ENCODE measurements at places on chromosomes 3 and 15.

GRCh38 chr3:188348435-188349244 lies 194.7 kb downstream of the LPP start:
- peak; percentile 89 for DNase-seq

DNA sequence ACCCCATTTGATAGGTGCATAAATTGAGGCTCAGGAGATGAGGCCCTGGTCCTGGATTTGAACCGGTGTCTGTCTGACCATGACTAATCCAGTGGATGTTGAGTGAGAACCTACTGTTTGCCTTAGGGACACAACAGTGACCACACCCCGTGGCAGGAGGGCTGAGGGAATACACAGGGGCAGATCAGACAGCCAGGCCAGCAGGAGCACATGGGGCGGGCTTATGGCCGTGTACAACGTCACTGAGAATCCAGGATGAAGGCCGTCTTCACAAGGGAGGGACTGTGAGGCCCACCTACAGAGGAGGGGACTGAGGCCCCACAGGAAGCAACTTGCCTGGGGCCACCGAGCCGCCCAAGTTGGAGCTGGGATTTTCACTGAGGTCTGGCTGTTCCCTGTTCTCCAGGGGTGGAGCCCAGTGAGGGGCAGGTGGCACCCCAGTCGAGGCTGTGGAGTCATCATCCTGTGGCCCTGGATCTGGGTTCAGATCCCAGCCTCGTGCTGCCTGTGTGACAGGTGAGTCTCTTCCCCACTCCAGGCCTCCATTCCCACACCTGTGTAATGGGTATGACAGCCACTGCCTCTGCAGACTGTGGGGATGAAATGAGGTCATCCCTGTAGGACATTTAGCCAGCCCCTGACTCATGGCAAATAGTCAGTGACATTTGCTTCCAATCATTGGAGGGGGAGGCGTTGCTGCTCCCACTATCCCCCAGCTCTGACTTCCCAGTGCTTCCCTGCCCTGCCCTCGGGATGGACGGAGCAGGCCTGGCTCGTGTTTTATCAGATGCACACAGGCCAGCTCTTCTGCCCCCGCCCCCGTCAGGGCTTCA lies 6.3 kb upstream of the PLXND1 start:
- DNase-seq, result no peak

GRCh38 chr15:29348336-29348914 lies 78.8 kb upstream of the NSMCE3 start:
- no peak for DNase-seq

DNA sequence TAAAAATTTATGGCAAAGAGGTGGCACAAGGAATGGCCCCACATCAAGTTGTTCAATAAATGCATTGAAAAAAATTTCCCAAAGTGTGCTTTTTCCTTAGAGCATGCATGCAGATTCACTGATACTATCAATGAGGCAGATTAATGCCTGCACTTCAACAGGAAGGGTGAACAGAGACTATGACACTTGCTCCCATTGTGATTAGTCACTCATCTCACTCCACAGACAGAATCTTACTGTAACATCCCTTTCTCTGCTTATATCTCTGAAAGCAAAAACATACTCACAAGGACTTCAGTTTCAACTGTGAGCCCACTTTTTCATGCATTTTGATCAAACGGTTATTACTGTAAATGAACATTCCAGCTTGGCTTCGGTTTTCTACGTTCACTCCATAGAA lies 60.9 kb downstream of the MORC1 start:
- DNase-seq, result no peak

- DNase-seq, result no peak
These were observed 121.2 kb upstream of the LSAMP start for GRCh38 chr3:116566478-116566960.

DNA sequence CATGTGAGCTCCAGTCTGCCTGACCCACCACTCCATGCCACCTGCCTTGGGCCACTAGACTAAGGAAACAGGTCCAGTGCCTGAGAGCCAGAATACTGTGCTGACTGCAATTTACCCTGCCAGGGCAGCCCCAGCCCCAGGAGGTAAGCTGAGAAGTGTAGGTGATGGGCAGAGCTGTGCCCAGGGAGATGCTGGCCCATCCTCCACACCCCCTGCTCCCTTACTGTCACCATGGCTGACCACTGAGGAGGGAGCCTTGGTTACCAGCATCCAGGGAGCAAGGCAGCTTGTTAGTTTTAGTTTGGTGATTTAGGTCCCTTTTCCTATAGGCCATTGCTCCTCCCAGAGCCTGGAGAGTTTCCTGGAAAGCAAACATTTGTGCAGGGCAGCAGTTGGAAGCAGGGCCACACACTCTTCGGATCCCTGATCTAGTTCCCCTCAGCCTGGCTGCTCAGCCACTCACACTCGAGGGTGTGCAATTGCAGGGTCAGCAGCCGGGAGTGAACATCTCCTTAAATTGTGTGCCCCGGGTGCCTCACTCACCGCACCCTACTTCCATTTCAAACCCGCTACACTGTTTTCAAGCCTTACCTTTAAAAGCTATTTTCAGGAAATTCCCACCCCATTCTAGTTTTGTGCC lies 2.0 kb downstream of the GALNT15 start:
- no peak for DNase-seq

GRCh38 chr3:36688815-36689214 lies 75.5 kb downstream of the DCLK3 start:
- DNase-seq, result no peak

GRCh38 chr15:37877851-37878741 lies 56.3 kb upstream of the TMCO5A start:
- peak; percentile 64 for DNase-seq

DNA sequence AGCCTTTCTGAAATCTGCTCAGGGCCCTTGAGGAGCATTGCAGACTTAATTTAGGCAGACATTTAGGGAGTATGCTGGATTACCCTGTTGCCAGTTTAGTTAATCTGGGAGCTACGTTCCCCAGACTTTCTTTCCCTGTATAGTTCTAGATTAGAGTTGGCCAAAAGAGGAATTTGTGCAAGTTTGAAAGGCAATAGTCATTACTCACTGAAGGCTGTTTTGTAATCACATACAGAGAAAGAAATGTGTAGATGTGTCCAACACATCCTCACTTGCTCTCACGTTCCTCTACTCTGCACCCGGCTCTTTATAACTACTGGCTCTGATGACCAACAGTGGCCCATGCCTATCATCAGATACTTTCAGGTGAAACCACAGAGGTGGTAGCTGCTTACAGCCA lies 24.2 kb downstream of the MASP1 start:
- no peak for DNase-seq

- no peak for DNase-seq
These were observed 609.2 kb upstream of the ZNF385D start for GRCh38 chr3:22360164-22360563.

DNA sequence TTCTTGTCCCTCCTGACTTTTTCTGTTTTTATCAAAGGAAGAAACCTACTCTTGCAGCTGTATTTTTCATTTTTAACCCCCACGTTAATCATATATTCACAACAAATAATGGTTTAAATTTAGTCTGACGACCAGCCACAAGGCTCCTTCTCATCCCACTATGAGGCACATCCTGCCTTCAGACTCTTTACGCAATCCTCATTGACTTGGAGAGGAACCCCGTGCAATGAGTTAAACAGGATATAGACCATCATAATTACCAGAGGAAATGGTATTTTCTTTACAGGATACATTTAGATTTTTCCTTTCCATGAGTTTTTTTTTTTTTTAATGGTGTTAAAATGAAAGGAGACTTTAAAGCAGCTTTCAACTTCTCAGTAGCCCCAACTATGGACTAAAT lies 68.5 kb downstream of the WWTR1 start:
- DNase-seq, result no peak

DNA sequence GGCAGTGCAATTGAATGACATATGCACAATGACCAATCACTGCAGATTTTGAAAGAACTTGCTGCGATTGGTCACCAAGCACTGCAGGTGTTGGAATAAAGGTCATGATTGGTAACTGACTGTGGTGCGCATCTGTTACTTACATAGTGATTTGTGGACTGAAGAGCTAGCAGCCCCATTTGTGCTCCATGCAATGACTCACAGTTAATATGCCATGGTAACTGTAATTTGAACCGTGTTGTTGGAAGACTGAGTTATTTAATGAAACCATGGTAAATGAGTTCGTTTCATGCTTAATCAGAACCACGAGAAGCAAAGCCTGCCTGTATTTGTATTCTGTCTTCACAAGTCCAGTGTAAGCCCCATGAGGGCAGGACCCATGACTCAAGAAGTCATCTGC lies 220.5 kb downstream of the TJP1 start:
- no peak for DNase-seq
